Stimulated activated CD8-positive, alpha-beta memory T cell treated with anti-CD3 and anti-CD28 coated beads, Interleukin-2, amount 100 ng/mL, for 1 hour (primary cell): ENCODE measurements at places on chromosomes 4 and X.

- DNase-seq: no peak
Observed at GRCh38 chrX:122219735-122220134, 964.3 kb upstream of the GRIA3 start.

DNA sequence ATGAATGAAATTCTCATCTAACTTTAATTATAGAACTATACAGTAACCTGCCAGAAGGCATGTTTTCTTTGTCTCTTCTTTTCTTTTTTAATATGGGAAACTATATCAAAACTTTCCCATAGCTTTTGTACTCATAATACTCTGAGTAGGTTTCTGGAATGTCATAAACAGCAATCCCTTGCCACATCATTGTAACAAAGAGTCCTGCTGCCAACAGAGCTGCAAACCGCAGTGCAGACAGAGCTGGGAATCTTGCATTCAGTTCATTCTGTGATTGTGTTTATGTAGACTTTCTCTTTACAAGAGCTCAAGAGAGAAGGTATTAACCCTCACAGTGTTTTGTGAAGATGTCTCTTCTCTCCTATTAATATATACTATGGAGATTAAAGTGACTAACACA lies 304.4 kb upstream of the SLIT2 start:
- DNase-seq: no peak

DNA sequence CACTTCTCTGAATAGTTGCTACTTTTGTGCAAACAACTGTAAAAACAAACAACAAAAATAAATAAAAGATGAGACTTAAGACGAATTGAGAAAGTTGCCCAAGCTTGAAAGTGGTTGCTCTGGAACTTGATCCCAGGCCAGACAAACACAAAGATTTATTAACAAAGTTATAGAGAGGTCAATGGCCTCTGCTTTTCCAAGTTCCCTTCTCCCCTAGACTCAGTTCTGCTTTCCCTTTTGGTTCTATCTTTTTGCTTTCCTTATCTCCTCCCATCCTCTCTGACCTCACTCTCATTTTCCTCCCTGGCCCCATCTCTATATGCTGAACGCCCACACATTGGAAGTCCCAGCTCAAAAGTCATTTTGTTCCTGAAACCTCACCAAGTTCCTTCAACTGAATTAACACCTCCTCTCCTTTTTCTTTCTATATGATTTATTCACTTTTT lies 82.7 kb downstream of the MXRA5 start:
- DNase-seq: no peak

- DNase-seq: no peak
Observed at GRCh38 chr4:84855774-84856173, 110.7 kb downstream of the WDFY3 start.

DNA sequence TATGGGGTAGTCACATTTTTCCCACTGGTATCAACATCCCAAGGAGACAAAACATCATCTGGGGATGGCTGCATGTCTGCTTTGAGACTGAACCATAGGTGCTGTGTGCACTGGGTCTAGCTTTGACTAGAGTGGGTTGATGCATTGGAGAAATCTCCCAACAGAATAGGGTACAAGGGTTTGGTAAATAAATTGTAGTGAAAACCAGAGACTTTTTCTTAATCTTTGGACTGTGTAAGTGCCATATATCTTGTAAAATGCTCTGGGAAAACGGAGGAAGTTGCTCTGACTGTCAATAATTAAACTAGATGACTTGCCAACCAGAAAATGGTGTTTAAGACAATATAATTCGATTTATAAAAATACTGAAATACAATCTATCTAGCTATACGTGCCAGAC lies 1064.0 kb upstream of the SLIT2 start:
- DNase-seq: no peak

GRCh38 chrX:1462596-1463251 lies 10.0 kb upstream of the ASMTL start:
- peak; percentile 56 for DNase-seq

DNA sequence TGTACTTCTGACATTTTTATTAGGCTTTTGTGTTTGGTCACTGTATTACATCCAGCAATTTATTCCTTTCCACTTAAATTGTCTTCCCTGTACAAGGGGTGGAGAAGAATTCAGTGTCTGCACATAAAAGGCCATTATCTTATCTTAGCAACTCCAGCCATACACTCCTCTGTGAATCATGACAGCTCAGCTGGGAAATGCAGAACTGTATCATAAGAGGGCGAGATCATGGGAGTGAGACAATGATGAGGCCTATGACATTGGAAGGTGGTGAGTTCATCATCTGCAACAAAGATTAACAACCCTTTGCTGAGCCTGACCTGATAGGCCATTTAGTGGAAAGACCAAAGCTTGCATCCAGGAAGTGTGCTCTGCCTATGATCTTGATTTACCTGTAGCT lies 33.3 kb downstream of the SLIT2 start:
- DNase-seq: no peak

DNA sequence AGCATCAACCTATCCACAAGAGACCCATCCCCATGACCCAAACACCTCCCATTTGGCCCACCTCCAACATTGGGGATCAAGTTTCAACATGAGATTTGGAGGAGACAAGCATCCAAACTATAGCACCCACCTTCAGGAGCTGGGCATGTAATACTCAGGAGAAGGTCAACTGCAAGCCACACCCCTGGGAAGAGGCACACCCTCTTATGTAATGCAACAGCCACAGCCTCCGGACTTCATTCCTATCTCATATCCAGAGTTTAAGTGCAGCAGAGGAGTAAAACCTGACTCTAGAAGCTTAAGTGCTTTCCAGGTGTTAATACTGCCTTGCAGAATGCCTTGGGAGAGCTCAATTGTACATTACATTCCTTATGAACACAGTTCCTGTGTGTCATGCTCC lies 197.4 kb downstream of the PTTG2 start:
- DNase-seq: no peak

- no peak for DNase-seq
Observed at GRCh38 chr4:8403173-8403753, 37.3 kb downstream of the ACOX3 start.

GRCh38 chrX:115531818-115532403 lies 29.1 kb upstream of the PLS3 start:
- no peak for DNase-seq

DNA sequence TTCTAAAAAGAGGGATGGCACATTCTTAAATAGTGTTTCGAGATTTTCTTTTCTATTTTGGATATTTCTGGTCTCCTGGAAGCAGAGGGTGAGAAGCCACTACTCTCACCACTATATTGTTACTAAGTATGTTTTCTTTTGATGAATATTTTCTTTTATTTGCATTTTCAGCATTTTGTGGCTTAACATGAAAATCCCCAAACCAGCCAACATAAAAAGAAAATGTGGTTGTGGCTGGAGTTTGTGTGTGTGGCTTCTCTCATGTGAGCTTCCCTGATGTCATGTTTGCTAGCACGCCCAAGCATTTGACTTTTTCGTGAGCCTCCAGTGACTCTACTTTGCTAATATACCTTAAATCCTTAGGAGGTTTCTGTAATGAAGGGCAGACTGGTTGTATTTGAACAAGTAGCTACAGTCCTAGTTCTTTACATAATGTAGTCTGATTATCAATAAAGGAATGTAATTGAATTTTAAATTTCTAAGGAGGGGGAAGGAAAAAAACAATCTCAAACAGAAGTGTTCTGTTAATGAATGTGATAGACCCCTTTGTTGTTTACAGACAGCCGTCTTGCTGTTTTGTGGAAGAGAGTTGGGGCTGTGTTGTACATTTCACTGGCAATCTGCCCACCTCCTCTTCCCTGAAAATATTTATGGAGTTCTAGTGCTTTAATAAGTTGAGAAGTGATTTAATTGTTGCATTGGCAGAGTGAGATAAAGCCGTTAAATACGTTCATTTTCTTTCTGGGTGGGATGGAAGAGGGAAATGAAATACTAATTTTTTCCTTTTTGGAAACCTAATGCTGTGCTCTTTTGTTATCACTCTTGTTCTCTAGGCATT lies 114.6 kb downstream of the ARHGAP10 start:
- no peak for DNase-seq

DNA sequence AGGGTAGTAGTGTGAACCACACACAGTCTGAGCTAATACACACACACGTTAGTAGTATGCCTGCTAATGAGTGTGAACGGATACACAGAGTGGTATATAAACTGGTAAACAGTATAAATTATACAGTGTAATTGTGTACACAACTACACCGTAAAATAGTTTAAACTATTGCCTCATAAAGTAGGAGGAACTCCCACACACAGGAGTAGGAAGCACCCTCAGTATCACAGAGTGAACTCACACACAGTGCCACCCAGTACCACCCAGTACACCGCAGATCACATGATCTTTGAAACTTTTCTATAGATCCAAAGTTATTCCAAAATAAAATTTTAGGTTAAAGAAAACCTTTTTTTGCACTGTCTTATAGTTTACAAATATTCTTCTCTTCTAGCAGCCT lies 275.1 kb downstream of the ADGRA3 start:
- DNase-seq: no peak

DNA sequence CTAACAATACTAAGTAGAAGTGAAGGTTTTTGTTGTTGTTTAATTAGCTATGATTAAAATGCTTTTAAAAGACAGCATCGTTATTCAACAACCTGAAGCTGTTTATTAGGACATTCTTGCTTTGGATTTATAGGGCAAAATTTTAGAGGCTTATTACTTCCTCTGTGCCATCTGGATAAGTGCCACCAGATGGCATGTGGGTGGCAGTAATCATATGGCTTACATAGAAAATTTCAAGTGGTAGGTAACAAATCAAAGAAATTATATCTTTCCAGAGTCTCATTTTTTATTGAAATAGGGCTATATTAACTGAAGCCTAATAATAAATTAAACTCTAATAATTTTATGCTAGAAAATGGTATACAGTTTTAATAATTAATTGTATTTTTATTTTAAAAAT lies 83.3 kb upstream of the HTR2C start:
- DNase-seq: no peak

- DNase-seq: no peak
Observed at GRCh38 chr4:100147684-100148083, 42.6 kb downstream of the DDIT4L start.

GRCh38 chr4:7662507-7662846 lies 227.7 kb upstream of the PSAPL1 start:
- DNase-seq: no peak

GRCh38 chr4:10740891-10741620 lies 56.5 kb upstream of the CLNK start:
- no peak for DNase-seq

GRCh38 chr4:182252220-182252619 lies 9.0 kb downstream of the TENM3 start:
- DNase-seq: no peak

DNA sequence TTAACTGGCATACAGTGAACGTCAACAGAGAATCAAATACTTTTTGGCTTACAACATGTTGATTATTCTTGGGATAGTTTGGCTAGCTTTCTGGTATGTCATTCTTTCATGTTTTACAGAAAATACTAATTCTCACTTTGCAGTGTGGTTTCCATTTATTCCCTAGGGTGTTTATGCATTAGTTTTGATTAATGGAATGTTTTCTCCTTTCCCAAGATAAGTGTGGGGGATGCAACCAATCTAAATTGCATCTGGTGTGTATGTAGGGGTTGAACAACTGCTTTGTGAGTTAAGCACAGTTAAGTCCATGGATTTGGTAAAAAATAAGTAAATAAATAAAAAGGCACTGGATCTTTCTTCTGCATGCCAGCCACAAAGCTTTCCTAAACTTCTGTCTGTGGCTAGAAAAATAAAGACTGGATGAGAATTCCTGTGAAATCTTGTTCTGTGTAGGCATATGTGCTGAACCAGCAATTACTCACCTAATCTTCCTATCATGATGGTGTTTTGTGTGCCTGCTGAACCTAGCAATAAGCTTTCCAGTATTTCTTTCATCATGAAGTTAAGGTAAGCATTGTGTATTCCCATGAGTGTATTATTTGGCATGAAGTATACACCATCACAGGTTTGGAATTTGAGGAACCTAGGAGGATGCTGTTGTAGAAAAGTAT lies 50.6 kb upstream of the TENM3 start:
- DNase-seq: no peak

GRCh38 chrX:71532078-71532752 lies 689 bp upstream of the OGT start:
- no peak for DNase-seq

GRCh38 chr4:64271601-64272081 lies 137.6 kb downstream of the TECRL start:
- no peak for DNase-seq

DNA sequence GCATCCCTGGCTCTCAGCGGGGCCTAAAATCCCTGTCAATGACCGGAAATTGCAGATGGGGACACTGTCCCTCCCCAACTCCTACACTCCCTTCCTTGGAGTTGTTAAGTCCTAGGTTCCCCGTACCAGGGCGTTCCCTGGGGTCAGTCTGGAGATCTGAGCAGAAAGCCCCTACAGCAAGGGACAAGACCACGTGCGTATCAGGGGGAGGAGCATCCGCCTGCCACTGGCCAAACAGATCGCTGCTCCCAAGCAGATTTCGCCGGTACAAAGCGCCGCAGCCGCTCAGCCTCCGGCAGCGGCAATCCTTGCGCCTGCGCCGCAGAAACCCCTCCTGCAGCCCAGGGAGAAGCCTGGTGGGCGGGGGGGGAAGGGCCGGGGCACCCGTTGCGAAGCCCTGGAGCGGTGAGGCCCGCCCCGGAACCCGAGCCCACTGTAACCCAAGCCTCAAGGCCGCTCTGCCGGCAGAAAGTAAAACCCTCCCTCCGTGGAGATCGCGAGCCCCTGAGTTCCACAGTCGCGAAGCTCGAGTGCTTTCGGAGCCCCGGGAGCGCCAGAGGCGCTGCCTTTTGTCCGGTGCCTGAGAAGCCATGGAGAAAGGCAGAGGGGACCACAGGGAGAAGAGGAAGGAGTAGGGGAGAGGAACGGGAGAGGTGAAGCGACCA lies 2.7 kb downstream of the CRMP1 start:
- DNase-seq: no peak

DNA sequence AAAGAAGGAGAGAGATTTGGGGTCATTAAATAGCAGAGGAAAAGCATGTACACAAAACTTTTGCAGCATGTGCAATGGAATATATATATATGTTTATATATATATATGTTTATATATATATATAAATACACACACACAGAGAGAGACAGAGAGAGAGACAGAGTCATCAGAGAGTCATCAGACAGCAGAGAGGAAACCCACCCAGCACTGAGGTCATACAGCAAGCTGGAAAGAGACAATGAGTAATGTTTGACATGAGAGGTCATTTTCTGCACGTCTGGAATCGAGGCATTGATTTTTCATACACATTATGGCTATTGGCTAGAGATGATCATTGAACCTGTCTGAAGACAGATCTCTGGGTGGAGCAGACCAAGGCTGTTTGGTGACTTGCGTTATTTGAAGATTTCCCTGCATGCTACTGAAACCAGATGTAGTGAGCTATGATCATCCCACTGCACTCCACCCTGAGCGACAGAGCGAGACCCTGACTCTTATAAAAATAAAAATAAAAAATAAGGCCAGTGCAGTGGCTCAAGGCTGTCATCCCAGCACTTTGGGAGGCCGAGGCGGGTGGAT lies 48.8 kb upstream of the SHOX start:
- DNase-seq: no peak

DNA sequence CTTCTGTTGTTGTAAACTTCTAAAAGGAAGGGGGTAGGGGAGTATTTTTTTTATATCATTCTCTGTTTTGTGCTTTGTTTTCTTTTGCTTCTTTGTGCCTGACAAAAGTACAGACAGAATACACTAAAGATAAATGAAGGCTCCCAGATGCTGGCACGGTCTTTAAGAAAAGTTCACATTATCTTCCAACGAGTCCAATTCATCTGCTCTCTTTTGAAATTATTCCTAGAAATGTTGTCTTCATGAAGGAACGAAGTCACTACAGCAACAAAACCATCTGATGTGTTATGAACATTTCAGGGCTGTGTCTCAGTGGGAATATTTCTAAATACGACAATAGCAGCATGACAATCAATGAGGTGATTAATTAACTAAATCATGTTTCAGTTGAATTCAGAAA lies 813.8 kb upstream of the HTR2C start:
- no peak for DNase-seq

- no peak for DNase-seq
Observed at GRCh38 chr4:148090029-148090428, 352.2 kb downstream of the NR3C2 start.
